Activated CD4-positive, alpha-beta T cell treated with anti-CD3 and anti-CD28 coated beads for 36 hours (primary cell): ENCODE measurements at places on chromosomes 12 and 14.
A peak's percentile ranks its signal among the peaks of the same experiment; 100 is the strongest.

- no peaks in the 10 kb centered on the region for H3K36me3 ChIP-seq
- no peak overlapping the region for H3K4me3 ChIP-seq
- H3K27me3 ChIP-seq, result peaks cover 16% of the 10 kb centered on the region
- no peak overlapping the region for H3K27ac ChIP-seq
- peaks cover 10% of the 10 kb centered on the region for H3K4me1 ChIP-seq
- DNase-seq, result no peak
Observed at GRCh38 chr14:23359722-23360447, 5.1 kb downstream of the EFS start.

DNA sequence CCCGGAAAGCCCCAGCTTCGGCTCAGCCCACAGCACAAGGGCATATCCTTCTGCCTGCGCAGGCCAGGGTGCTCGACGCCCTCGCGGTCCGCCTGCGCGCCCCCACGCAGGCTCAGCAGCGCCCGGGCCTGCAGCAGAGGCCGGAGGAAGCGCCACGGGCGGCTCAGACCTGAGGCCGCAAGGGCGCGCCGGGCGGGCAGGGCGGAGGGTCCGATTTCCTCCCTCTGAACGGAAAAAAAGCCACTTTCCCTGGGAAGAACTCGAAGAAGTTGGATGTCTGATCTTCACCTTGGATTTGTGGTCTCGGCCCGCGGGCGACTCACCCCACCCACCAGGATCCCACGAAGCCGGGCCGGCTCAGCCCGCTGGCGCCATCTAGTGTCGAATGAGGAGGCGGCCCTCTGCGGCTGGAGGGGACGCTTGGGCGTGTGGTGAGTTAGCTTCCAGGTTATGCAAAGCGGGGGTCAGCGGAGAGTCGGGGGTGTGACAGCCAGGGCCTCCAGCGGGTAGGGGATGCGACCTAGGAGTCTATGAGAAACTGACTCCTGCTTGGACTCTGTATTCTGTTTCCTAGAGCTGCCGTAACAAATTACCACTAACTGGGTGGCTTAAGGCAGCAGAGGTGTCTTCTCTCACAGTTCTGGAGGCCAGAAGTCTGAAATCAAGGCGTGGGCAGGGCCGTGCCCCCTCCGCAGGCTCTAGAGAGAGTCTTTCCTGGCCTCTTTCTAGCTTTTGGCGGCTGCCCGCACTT, 40.0 kb upstream of the SRSF5 start:
- peaks cover under 1% of the 10 kb centered on the region for H3K27me3 ChIP-seq
- no peaks in the 10 kb centered on the region for H3K36me3 ChIP-seq
- peak; percentile 90 for DNase-seq
- peak overlapping the region; percentile 61 for H3K4me3 ChIP-seq
- peak overlapping the region; percentile 21 for H3K27ac ChIP-seq
- H3K4me1 ChIP-seq, result peaks cover 15% of the 10 kb centered on the region

- H3K4me1 ChIP-seq, result no peaks in the 10 kb centered on the region
- H3K27ac ChIP-seq, result no peak overlapping the region
- no peak for DNase-seq
- no peaks in the 10 kb centered on the region for H3K27me3 ChIP-seq
- peaks cover 43% of the 10 kb centered on the region for H3K36me3 ChIP-seq
- no peak overlapping the region for H3K4me3 ChIP-seq
Observed at GRCh38 chr12:45852508-45852907, 123.0 kb downstream of the ARID2 start.

GRCh38 chr14:51607711-51608110, 44.0 kb upstream of the FRMD6 start:
- H3K27ac ChIP-seq, result no peak overlapping the region
- H3K4me3 ChIP-seq, result no peak overlapping the region
- peaks cover 11% of the 10 kb centered on the region for H3K27me3 ChIP-seq
- no peak for DNase-seq
- peaks cover 7% of the 10 kb centered on the region for H3K4me1 ChIP-seq

GRCh38 chr12:2547273-2548044, 247.3 kb upstream of the FKBP4 start:
- H3K27me3 ChIP-seq, result peaks cover 5% of the 10 kb centered on the region
- H3K36me3 ChIP-seq, result no peaks in the 10 kb centered on the region
- H3K4me3 ChIP-seq, result no peak overlapping the region
- H3K4me1 ChIP-seq, result no peaks in the 10 kb centered on the region
- no peak overlapping the region for H3K27ac ChIP-seq
